ENCODE measurements at places on chromosomes 16 and 17.

- DNase-seq = peak; percentile 42
Observed at GRCh38 chr17:62670202-62670821, 42.8 kb downstream of the MRC2 start.

DNA sequence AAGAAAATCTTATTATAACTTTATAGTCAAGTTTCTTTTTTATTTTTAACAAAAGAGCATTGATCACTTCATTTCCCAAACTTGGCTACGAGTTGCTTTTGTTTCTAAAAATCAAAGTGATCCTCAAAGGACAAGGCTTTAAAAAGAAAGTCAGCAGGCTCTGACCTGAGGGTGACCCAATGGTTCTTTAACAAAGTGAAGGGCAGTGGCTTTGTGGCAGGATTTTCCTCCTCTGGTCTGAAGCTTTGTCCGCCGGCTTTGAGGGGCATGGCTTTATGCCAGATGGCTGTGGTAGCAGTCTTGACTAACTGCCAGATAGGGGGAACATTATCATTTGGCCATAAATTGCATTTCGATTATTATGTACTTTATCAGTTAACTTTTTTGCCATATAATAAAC lies 28.5 kb downstream of the IQCK start:
- peak; percentile 43 for DNase-seq

- DNase-seq = no peak
Observed at GRCh38 chr16:20681821-20682760, 15.4 kb downstream of the ACSM1 start.

DNA sequence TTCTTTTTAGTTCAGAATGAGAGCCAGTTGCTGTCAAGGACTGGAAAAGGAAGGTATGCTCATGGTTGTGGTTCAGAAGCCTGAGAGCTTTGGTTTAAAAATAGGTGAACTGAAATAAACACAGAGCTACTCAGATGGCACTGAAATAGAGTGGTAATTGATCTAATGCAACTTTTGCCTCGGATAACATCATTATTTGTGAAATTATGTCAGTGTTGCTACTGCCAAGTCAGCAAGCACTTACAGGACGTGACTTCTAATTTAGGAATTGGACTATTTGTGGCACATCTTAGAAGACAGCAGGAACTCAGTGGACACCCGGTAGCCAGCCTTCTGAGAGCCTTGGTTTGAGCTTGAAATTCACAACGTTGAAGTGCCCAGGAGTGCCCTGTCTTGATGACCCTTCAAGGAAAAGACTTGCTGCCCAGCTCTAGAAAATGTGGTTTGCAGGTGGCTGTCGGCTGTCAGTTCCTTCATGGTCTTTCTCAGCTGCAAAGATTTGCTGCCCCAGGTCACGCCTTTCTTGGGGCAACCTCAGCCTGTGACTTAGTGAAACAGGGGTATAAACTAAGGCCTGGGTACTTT lies 42.0 kb upstream of the XYLT1 start:
- no peak for DNase-seq

GRCh38 chr16:88132836-88133506 lies 181.7 kb downstream of the BANP start:
- no peak for DNase-seq

GRCh38 chr16:13873835-13874438 lies 46.0 kb upstream of the ERCC4 start:
- DNase-seq = peak; percentile 26

DNA sequence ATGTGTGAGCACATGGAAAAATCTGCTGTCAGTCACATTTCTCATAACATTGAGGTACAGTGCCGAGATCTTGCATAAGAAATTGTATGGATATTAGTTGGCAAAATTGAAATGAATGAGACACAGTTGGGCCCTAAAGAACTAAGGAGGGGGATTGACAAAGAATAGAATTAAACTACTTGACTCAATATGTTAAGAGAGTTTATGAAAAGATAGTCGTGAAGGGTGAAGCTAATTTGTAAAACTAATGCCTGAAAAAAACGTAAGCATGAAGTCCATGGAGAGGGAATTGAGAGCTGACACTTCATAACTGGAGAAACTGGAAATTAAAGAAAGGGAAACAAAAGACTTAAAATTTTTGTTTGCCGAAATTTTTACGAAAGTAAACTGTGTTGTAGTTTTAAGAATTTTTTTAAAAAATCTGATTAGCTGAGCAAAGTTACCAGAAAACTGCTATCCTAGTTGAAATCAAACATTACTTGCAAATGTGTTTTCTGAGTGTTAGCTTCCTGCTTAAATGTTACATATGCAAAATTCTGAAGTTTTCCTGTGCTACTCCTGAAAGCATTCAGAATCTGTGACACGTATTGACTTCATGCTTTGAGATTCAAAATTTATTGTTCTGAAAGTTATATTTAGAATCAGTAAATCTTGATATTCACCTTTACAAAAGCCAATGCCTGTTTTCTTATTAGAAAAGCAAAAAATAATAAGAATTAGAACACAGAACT lies 239.9 kb downstream of the PHKB start:
- DNase-seq = no peak

DNA sequence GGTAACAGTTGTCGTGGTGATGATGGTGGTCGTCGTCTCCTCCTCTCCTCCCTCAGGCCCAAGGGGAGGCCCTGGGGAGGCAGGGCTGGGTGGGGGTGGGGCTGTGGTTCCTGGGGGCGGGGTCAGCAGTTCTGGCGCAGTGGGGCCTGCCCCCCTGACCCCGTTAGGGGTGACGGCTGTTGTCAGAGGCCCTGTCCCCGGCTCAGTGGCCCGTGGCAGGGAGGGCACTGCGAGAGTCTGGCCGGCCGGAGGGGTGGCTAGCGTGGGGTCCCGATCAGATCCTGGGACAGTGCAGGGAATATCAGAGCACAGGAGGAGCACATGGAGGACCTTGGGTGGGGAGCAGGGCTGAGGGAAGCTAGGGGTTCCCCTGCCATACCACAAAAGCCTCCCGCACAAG lies 2.5 kb downstream of the SEZ6L2 start:
- no peak for DNase-seq

DNA sequence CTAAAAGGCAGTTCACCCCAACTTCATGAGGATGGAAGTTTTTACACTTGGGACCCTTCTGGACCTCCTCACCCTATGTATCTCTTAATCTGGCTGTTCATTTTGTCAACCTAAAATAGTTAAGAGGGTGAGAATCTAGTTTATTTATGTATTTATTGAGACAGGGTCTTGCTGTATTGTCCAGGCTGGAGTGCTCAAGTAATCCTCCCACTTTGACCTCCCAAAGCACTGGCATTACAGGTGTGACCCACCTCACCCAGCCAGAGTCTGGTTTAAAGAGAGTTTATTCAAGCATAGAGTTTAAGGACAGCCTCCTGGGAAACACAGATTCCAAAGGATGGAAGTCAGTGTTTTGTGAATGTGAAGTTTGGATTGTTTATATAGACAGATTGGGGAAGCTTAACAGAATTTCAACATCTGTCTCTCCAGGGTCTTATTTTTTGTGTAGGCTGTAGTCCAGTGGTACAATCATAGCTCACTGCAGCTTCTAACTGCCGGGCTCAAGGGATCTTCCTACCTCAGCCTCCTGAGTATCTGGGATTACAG lies 8.0 kb upstream of the APPBP2 start:
- no peak for DNase-seq

GRCh38 chr16:49811644-49812334 lies 44.1 kb downstream of the ZNF423 start:
- DNase-seq = peak; percentile 87

- DNase-seq = no peak
Observed at GRCh38 chr16:89993971-89994370, 25.3 kb downstream of the DBNDD1 start.

DNA sequence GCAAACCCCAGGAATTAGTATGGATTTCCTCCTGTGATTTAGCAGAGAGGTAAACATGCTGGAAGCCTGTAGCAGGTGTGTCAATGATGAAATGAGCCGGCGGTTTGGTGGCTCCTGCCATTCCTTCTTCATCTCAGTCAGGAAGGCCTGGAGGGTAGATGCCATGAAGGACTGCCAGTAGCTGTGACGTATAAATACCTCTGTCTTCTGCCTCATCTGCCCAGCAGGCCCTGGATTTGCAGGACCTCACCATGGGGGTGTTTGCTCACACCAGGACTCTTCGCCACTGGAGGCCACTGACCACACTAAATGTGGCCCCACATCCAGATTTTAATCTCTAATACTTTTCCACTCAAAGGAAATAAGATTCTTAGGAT lies 16.1 kb upstream of the SLC4A1 start:
- no peak for DNase-seq

DNA sequence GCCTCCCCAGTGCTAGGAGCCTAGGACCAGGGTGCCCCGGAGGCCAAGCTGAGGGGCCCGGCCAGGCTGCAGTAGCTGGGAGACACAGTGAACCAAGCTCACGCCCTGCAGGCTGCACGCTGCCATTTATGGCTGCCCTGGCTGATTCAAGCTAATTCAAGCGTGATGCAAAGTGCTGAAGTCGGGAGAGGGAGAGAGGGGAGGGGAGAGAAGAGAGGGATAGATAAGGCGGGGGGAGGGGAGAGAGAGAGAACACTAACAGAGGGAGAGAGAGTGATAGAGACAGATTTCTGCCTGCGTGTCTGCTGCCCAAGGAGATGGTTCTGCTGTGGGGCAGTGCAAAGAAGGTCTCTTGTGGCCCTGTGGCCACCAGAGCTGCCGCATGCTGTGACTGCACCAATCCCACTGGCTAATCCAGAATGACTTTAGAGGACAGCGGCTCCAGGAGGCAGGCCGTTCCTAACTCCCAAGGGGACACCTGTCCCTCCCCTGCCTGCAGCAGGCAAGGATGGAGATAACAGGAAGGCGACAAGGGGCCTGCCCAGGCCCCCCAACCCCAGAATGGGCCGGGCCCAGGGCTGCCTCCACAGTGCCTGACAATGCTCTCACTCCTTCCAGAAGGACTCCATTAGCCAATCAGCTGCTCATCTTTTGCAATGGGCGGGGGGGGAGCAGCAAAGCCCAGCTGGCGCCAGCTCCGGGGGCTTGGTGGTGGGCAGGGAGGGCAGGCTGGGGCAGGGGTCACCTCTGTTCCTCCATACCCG lies 12.9 kb downstream of the MXRA7 start:
- DNase-seq = no peak

GRCh38 chr17:48551214-48551555 lies 6.3 kb upstream of the HOXB2 start:
- DNase-seq = no peak

DNA sequence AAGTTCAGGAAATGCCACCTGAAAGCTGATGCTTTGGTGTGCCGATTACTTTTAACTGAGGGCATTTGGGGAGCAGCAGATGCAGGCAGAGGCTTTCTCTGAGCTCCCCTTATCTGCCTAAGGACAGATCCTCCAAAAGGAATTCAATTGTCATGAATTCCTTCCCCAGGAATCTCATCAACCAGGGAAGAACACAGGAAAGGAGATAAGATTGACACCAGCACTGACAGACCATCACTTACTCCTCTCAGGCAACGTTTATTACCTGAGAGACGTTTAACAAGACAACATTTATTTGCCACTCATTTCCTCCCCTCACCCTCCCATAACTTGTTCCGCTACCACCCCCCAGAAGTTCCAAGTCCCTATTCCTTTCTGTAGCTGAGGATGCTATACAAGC lies 17.6 kb upstream of the CDRT4 start:
- no peak for DNase-seq

DNA sequence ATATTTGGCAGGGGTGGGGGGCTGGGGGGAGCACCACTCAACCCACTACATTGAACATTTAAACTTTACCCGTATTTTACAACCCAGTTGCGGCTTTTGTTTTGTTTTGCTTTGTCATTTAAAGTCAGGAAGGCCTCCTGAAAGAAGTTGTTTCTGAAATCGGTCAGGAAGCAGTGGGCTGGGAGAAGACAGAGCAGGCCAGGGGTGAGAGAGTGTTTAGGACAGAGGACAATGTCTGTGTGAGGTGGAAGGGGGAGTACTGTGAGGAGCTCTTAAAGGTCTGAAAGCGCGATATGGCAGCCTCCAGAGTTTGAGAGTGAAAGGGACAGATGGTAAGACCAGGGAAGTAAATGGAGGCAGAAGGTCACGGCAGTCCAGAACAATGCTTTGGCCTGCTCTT lies 6.1 kb upstream of the WFIKKN2 start:
- DNase-seq = no peak

DNA sequence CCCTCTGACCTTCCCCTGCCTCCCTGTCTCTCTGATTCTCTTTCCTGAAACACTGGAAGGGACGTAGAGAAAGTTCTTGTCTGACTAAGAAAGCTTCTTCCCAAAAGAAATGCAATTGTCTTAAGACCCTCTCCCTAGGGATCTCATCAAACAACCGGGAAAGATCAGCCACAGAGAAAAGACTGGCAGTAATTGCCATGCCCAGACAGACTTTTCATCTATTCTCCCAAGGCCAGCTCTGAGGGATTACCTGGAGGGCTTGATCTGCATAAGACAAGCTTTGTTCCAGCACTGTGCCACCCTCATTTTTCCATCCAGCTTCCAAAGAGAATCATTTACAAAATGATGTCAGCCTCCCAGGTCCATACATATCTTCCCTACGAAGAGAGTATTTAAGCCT lies 38.8 kb upstream of the HS3ST3A1 start:
- no peak for DNase-seq

GRCh38 chr16:35559911-35560636 lies 2100.7 kb downstream of the TP53TG3F start:
- DNase-seq = no peak

GRCh38 chr16:10981697-10982216 lies 37.4 kb downstream of the CLEC16A start:
- no peak for DNase-seq

- DNase-seq = no peak
Observed at GRCh38 chr16:11320170-11320569, 25.1 kb upstream of the RMI2 start.

- peak; percentile 83 for DNase-seq
Observed at GRCh38 chr16:53549970-53550690, 47.1 kb upstream of the AKTIP start.

GRCh38 chr16:18984435-18985005 lies 786 bp downstream of the TMC7 start:
- DNase-seq = no peak

GRCh38 chr16:48540222-48540900 lies 69.6 kb downstream of the N4BP1 start:
- no peak for DNase-seq

- DNase-seq = no peak
Observed at GRCh38 chr16:55642611-55643010, 13.2 kb upstream of the SLC6A2 start.

DNA sequence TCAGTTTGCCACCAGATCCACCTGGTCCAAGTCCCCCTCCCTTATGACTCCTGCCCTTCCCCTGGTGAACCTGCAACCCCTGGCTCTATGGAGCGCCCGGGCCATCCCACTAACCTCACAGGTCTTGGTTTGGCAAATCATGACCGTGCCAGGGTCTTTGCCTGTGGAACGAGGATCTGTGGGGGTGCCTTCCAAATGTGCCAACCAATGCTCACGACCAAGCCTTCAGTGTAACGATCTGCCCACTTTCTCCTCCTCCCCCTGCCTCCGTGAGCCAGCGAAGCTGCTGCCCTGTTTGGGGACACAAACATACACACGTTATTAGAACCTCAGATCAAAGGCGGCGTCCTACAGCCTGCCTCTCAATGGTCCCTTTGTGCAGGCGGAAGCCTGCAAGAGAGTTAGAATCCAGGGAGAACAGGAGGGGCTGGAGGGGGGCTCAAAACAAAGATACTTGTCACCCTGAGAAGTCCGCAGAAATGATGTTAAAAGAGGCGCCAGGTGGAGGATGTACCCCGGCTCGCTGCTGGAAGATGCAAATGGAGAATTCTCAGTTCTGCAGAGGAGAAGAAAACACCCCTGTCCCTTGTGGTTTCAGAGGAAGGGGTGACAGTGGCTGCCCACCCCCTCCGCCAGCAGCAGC lies 9.0 kb upstream of the NKD1 start:
- DNase-seq = no peak

- no peak for DNase-seq
Observed at GRCh38 chr17:50076591-50077235, 18.4 kb upstream of the PDK2 start.

GRCh38 chr17:28498652-28499363 lies 7.3 kb upstream of the FOXN1 start:
- no peak for DNase-seq

All from femur (tissue), 1 donor.